ENCODE measurements at places on chromosomes 4 and X.
A peak's percentile ranks its signal among the peaks of the same experiment; 100 is the strongest.

GRCh38 chr4:150385606-150386005 is 196.3 kb upstream of the MAB21L2 start:
- peak; percentile 86 for DNase-seq

DNA sequence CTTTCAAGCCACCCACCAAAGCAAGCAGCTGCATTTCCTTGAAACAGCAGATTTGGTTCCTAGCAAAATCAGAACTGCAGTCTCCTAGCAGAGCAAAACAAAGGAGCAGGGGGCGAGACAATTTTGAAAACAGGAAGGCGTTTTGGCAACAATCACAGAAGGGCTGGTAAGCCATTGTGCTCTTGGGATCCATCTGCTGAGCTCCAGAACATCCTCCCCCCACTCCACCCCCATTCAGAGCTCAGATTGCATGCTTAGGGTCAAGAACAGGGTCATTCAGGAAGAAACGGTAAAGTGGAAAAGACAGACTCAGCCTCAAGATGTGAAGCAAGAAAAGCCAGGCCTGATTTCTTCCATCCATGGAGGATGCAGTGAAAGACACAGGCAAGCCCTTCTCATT is 7.6 kb upstream of the PCDH19 start:
- DNase-seq = no peak

- no peak for DNase-seq
These were observed 5.9 kb downstream of the BCOR start for GRCh38 chrX:40091691-40092421.

DNA sequence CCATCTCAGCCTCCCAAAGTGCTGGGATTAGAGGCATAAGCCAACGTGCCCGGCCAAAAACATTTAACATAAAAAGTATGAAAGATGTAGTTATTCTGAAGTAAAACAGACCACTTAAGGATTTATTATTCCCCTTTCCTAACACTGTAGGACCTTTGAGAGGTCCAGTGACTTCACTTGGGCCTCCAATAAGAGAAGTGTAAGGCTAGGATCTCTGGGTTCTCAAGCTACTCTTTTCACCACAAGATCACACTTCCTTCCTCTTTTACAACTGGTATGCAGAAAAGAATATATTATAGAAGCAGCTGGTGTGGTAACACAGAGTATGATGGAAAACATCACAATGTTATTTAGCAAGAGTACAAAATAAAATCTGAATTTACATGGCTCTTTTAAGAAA is 30.2 kb upstream of the CCNG2 start:
- DNase-seq = no peak

- no peak for DNase-seq
These were observed 39.0 kb downstream of the ENPEP start for GRCh38 chr4:110514889-110515479.

GRCh38 chr4:47791965-47792364 is 45.9 kb downstream of the CORIN start:
- DNase-seq = no peak

- DNase-seq = no peak
These were observed 80.0 kb downstream of the ALPK1 start for GRCh38 chr4:112377171-112377570.

DNA sequence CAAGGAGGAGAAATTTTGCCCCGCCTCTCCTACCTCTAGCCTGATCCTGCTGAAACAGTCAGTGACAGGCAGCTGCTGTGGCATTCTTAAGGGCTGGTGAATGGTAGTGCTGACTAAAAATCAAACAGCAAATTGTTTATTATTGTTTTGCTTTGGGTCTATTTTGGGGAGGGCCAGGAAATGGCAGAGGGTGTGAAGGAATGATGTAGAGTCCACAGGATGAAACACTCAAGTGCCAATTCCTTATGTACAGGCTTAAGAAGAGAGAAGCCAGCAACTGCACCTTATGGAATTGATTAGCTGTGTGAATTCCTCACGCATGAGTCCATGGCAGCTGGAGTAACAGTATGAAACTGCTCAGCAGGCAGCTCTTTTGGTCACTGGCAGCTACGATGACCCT is 39.7 kb downstream of the VEGFC start:
- DNase-seq = peak; percentile 75

GRCh38 chrX:154775419-154776349 is 13.0 kb downstream of the DKC1 start:
- DNase-seq = no peak

DNA sequence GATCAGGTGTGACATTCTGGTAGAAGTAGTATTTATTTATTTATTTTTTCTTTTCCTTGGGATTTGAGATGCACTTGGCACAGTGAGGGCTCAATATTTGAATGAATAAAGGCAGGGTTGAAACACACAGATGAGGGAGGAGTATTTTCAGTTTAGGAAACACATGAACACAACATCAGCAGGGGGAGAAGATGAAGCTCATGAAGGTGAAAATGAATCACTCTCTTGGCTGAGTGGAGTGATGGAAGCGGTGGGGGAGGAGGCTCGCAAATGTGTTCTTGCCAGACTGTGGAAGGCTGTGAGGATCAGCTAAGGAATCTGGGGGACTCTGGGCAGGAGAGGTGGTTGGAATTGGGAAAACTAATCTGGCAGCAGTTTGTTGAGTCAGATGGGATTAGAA is 55.3 kb downstream of the ARHGAP10 start:
- no peak for DNase-seq

DNA sequence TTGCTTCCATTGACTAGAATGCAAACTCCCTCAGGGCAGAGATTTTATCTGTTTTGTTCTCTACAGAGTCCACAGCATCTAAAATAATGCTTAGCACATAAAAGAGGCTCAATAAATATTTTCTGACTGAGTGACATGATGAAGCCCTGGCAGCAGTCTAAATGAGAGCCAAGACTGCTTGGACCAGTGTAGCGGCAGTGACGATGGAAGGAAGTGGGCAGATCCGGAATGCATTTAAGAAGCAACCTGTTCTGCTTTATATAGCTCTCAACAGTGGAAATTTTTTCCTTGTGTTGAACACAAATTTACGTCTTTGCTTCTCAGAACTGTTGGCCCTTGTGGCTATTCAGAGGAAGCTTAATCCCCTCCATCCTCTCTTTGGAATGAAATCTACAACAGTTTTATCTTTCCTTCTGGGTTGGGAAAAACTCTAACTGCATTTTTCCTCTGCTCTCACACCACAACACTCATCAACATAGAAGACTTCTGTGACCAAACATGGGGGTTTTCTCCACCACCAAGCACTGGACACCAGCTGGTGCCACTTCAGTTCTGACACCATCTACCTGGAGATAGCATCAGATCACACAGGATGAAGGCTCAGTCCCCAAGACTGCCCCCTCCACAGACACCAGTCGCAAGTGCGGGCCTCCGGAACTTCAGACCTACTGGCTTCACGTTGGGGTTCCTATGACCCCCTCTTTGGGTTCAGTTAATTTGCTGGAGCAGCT is 7.0 kb upstream of the BEND4 start:
- no peak for DNase-seq

DNA sequence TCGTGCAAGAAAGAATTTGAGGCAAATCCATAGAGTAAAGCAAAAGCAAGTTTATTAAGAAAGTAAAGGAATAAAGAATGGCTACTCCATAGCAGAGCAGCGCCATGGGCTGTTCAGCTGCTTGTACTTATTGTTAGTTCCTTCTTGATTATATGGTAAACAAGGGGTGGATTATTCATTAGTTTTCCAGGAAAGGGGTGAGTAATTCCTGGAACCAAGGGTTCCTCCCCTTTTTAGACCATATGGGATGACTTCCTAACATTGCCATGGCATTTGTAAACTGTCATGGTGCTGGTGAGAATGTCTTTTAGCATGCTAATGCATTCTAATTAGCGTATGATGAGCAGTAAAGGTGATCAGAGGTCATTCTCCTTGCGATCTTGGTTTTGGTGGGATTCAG is 23.5 kb upstream of the CEP135 start:
- no peak for DNase-seq

- no peak for DNase-seq
These were observed 24.1 kb downstream of the SMIM43 start for GRCh38 chr4:121740796-121741409.

DNA sequence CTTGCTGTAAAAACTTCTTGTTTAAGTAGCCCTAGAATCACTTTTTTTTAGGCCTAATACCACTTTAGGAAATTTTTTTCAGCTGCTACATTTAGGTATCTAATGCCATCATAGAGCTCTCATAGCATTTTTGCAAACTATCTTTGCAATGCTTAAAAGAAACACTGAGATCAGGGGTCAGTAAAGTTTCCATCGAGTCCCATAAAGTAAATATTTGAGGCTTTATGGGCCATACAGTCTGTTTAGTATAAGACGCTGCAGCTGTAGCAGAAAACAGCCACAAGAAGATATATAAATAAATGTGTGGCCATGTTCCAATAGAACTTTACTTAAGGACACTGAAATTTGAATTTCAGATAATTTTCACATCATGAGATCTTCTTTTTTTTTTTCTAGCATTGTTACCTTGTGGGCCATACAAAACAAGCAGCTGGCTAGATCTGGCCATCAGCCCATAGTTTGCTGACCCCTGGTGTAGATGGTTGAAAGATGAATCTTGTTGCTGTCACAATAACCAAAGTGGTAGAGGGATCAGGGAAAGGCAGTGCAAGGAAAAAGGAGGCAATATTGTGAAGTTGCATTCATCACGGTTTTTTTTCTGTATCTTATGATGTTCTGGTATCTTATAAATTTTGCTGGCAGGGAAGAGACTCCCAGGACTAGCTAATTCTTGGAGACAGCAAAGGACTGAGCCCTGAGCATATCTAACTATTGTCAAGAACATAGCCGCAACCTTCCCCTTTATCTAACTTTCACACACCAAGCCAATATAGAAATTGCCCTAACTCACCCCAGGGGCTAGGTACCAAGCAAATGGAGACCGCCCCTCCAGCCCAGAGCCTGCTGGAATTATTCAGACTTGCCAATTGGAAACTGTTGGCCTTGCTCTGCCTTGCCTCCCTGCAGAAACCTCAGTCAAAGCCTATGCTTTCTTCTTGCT is 46.6 kb downstream of the RASGEF1B start:
- no peak for DNase-seq

GRCh38 chrX:101931488-101932248 is at the start of gene ZMAT1:
ZMAT1 (minus strand) TSS chrX:101932027; CDS start chrX:101932008, 19 bp downstream.
- DNase-seq = peak; percentile 51

GRCh38 chr4:89737888-89738287 is 99.1 kb downstream of the SNCA start:
- DNase-seq = peak; percentile 39

- no peak for DNase-seq
These were observed 16.3 kb upstream of the ZNF827 start for GRCh38 chr4:145954924-145955339.

DNA sequence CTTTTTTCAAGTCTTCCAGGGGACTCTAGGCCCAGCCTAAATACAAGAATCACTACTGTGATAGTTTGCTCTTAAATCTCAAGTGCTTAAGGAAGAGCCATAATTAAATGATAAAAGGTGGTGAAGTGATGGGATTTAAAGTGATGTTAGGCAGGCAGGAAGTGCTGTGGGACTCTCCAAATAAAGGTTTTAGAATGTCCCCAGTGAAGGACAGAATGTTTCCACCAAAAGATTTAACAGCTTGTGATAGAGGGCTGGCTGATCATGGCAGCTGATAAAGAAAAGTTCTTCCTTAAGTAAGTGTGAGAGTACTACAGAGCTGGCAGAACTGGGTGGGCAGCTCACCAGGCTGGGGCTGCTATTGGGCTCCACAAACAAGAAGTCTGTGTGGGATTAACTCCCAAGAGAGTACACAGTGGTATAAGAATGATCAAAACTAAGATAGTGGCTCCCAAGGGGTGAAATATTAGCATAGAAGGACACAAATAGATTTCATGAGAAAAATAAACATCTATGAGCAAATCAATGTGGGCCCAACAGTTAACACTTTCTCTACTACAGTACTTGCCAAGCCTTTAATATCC is 637.2 kb upstream of the CPEB2 start:
- no peak for DNase-seq

DNA sequence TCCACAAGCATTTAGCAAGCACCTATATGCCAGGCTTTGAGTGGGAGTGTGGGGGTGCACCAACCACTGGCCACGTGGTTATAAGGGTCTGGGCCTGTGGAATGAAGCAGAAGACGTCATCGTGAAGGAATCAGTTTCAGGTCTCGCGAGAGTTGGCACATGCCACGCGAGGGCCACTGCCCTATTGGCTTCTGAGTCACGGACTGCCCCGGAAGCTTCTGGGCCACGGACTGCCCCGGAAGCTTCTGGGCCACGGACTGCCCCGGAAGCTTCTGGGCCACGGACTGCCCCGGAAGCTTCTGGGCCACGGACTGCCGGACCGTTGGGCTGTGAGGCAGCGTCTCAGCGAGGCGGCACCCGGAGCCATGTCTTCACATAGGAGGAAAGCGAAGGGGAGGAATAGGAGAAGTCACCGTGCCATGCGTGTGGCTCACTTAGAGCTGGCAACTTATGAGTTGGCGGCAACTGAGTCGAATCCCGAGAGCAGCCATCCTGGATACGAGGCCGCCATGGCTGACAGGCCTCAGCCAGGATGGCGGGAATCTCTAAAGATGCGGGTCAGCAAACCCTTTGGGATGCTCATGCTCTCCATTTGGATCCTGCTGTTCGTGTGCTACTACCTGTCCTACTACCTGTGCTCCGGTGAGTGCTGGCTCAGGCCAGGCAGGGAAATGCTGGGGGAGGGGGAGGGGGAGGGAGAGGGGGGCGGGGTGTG is at the start of gene FMR1NB:
TSS of gene FMR1NB (plus strand) at position 300 of the 715 bp plus-strand sequence. CDS start at position 366, 66 bp downstream.
- DNase-seq = no peak

GRCh38 chr4:184313702-184314659 is 96.3 kb upstream of the ENPP6 start:
- no peak for DNase-seq

GRCh38 chr4:133588306-133588705 is 439.2 kb downstream of the PCDH10 start:
- DNase-seq = no peak
